ENCODE measurements at places on chromosomes 13 and 19.

DNA sequence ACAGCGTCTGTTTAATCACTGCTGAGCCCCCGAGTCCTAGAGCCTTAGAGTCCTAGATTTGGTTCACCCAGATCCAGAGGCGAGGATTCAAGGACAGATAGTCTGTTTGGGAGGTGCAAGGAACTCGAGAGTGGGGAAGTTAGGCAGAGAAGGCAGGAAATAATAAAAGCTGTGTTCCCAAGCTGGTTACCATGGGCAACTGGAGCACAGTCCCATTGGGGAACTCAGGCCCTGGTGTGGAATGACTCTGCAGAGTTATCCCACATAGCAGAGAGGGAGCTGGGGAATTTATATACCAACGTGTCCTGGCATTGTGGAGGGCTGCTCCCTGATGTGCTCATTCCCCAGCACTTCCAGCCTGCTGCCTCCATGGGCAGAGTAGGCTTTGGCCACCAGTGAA lies 9.7 kb downstream of the IGSF23 start:
- no peak for DNase-seq

- DNase-seq = no peak
These were observed 2.3 kb upstream of the REX1BD start for GRCh38 chr19:18586306-18586705.

GRCh38 chr19:956766-957440 lies 27.2 kb upstream of the WDR18 start:
- DNase-seq = no peak

- no peak for DNase-seq
These were observed 65.3 kb upstream of the KLHL1 start for GRCh38 chr13:70173598-70173959.

DNA sequence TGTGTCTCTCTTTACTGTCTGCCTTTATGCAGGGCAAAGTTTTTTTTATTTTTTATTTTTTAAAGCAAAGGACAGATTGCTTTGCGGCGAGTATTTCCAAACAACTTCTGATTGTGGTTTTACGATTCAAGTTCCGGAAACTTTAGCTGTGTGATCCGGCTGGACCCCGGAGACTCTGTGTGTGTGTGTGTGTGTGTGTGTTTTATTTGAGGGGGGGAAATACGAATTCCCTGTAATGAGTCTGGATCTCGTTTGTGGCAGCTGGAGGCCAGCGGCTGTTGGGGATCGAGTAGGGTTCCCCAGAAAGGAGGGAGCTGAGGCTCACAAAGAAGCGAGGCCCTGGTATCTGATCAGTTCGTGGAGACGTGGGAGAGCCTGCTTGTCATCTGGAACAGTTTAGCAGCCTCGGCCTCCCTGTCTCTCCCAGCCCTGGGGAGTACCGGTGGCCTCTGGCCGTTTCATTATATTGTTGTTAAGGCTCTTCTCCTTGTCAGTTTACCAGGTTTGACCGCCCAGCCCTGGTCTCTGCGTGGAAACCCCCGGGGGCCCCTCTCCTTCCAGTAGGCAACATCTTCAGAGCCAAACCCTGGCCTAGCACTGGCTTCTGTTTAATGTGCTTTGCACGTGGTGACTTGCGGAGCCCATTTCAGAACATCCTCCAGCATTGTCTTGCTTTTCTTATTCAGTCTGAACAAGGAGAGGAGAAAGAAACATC lies 1.3 kb downstream of the FARP1 start:
- no peak for DNase-seq

GRCh38 chr19:9535934-9536333 lies 2.5 kb downstream of the ZNF426 start:
- DNase-seq = no peak

DNA sequence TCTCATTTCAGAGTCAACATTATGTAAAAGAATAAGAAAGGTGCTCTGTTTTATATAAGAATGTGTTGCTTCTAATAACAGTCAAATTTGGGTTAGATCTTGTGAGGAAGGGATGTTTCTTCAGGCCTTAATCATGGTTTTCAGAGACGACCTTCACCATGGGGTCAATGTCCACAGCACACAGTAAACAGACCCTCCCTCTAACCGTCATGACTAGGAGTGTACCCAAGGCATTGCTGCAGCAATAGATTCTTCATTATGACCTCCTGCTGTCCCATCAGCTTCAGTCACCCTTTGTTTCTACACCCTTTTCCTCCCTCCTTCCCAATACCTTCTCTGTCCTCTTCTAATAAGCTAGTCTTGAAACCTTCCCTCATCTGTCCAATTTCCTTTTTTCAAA lies 15.7 kb downstream of the SERPINE3 start:
- DNase-seq = no peak

DNA sequence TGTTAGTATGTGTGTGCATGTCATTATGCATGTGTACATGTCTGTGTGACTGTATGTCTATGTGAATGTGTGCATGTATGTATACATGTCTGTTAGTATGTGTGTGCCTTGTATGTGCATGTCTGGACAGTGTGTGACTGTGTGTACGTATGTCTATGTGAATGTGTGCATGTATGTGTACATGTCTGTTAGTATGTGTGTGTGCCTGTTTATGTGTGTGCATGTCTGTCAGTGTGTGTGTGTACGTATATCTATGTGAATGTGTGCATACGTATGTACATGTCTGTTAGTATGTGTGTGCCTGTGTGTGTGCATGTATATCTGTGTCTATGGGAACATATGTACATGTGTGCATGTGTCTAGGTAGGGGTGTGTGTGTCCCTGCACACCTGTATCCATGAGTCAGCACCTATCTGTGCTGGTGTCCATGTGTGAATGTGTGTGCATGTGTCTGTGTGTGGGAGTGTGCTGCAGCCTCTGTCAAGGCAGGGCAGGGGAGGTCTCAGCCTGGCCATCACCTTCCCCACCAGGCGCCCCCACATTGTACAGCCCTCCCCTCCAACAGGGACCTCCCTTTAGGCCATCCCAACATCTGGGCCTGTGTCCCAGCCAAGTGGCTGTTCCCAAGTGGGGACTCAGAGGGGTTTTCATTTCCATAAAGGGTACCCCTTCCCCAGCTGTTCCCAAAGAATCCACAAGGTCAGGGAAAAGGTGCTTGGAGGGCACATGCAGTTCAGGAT lies 4.4 kb downstream of the GAS6 start:
- no peak for DNase-seq

GRCh38 chr19:45782820-45783785 lies 813 bp upstream of the DMPK start:
- no peak for DNase-seq

DNA sequence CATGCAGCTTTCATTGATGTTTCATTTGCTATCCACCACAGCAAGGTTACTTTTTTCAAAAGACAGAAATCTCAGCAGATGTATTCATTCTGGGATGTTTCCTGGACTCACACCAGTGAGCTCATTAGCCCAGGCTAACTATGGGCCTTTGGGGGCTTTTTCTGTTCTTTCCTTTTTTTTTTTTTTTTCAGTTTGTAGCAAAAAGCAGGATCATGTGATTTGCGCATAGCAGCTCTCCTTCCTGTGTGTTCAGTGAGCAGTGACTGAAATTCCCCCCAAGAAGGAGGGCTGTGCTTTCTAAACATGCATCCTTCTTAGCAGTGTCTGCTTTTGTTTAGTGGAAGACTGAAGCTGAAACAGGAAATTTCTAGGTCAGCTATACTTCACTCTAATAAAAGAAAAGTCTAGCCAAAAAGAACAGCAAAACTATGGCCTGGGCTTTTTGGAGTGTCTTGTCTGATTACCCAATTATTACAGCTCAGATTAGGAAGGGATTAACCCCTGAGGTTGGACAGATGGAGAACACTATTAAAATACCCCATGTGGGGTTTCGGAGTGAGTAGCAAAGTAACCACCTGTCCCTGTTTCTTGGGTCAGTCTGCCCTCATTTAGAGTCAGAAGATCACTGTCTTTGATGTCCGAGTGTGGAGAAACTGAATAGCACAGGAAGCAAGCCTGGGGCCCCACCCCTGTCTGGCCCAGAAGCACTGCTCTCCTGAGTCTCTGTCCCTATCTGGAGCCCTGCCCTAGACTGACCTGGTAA lies 8.9 kb upstream of the AMER2 start:
- DNase-seq = peak; percentile 59

- no peak for DNase-seq
These were observed 462.9 kb downstream of the ITGBL1 start for GRCh38 chr13:101915331-101915730.

GRCh38 chr13:114136576-114136975 lies 4.2 kb upstream of the RASA3 start:
- no peak for DNase-seq

DNA sequence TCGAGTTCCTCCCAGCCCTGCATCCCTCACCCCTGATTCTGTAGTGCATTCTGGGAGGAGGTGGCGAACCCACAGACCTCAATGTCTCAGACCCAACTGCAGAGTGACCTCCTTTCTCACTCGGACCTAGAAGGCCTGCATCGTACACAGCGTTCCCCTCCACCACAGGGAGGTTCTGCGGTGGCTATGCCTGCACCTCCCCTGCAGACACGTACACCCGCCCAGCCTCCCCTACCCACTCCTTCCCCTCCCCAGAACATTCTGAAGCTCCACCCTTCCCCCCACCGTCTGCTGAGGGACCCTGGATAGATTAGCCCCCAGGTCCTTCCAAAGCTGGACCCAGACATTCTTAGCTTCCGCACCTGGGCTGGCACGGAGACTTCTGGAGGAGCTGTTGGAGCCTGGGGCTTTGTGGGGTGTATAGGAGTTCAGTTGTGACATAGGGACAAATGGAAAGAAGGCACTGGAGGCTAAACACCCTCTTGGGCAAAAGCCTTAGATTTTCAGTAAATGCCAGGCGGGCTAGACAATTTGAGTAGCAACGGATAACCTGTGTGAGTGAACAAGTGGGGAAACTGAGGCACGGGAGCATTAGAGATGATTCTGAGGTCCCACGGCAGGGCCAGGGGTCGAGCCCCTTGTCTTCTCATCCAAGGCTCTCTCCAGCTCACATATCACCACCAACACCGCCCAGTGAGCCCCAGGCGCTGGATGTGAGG lies 420 bp upstream of the FSD1 start:
- DNase-seq = no peak

- DNase-seq = no peak
These were observed 12.0 kb downstream of the FPR2 start for GRCh38 chr19:51772977-51773376.

GRCh38 chr19:4454747-4455718 lies 2.6 kb downstream of the UBXN6 start:
- DNase-seq = no peak

DNA sequence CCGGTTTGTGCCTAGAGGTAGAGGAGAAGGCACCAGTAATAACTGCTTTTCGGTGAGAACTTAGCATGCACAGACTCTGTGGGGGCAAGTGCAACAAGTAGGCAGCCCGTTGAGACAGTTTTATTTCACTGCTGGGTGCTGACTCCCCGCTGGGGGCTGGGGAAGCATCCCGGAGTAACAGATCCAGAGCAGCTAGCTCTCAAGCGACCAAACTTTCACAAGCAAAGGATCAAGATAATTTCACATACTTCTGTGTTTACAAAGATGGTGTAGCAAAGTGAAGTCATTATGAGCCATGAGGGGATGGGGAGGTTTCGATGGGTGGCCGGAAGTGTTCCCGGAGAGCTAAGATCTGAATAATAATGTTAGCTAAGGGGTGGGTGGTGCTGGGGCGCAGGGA lies 2.8 kb downstream of the NACC1 start:
- no peak for DNase-seq

GRCh38 chr13:113537909-113538688 lies 46.5 kb upstream of the TFDP1 start:
- no peak for DNase-seq

DNA sequence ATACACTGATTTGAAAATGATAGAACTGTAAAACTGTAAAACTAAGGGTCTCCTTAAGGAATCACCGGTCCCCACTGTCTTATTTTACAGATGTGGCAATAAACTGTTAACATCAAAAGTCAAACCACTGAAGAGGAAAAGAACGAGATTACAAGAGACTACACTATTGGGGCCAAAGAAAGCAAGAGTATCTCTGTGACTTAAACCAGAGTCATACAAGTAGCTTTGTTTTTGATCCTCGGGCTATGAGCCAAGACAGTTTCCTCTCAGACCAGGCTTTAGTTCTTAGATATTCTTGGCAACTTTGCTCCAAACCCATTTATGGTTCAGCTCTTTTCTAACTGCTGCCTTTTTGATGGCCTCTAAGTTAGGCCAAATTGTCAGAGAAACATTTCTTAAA lies 113.8 kb downstream of the TBC1D4 start:
- DNase-seq = no peak

- no peak for DNase-seq
These were observed 558 bp upstream of the PPAN start for GRCh38 chr19:10105509-10106099.

DNA sequence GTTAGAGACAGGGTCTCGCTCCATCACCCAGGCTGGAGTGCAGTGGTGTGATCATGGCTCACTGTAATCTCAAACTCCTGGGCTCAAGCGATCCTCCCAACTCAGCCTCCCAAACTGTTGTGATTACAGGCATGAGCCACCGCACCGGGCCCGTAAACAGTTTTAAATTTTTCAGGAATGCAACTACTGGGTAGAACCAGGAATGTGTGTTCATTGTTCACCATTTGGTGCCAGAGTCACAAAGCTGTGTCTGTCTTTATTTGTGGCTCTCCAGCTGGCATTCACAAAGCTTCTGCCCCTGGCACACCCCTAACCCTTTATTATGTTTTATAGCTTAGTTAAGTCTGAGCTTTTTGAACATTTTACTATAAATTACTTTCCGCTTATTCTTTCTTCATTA lies 19.8 kb upstream of the ACP7 start:
- DNase-seq = no peak

DNA sequence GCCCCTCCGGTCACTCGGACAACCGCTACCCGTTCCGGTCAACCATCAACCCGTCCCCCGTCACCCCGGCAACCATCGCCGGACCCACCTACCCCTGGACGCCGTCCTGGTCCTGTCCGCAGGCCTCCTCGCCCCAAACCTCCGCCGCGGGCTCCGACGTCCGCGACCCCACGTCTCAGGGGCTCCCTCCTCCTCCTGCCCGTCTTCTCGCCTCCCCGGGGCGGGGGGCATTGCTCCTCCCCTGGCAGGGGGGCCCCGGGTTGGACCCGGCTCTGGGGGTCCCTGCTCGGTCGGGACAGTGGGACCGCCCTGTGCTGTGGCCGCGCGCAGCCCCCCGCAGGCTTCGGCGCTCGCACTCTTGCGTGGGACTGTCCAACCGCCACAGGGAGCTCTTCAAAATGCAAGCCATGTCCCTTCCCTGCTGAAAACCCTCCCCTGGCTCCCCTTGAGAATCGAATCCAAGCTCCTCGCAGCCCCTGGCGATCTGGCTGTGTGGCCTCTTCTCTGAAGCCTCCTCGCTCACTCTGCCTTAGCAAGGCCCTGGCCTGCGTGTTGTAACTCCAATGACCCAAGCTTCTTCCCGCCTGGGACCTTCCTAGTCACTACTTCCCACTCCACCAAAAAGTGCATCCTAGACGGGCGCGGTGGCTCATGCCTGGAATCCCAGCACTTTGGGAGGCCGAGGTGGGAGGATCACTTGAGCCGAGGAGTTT lies 8.4 kb downstream of the EPHX3 start:
- DNase-seq = no peak

DNA sequence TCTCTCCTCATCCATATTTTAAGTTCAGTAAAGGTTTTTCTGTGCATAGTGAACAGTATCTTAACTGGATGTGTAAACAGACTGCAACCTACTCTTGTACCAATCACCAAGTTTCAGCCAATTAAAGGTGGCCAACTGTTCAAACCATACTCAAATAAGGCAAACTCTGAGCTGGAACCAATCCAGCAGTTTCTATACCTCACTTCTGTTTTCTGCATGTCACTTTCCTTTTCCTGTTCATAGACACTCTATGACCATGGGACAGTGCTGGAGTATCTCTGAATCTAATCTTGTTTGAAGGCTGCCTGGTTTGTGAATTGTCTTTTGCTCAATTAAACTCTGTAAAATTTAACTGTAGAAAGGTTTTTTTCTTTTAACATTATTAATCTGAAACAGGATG lies 470.3 kb upstream of the SLITRK6 start:
- no peak for DNase-seq

All from cerebellar nuclear complex (tissue), 1 donor.